Stimulated activated CD8-positive, alpha-beta memory T cell treated with anti-CD3 and anti-CD28 coated beads, Interleukin-7, amount 100 ng/mL, for 24 hours (primary cell): ENCODE measurements at places on chromosomes 12 and 14.

DNA sequence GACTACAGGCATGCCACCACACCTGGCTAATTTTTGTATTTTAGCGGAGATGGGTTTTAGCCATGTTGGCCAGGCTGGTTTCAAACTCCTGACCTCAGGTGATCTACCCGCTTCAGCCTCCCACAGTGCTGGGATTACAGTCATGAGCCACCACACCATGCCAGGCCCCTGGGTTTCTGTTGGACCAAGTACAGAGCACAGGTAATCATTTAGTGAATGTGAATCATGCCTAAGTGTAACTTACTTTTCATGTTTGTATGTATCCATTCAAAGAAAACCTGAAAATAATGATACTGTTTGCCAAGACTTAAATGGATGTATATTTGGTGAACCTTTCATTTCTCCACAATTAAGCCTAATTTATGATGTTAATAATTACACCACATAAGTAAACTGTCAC is 65.9 kb downstream of the FGD6 start:
- DNase-seq = no peak

GRCh38 chr12:110760204-110760609 is 17.5 kb upstream of the PPP1CC start:
- DNase-seq = no peak

DNA sequence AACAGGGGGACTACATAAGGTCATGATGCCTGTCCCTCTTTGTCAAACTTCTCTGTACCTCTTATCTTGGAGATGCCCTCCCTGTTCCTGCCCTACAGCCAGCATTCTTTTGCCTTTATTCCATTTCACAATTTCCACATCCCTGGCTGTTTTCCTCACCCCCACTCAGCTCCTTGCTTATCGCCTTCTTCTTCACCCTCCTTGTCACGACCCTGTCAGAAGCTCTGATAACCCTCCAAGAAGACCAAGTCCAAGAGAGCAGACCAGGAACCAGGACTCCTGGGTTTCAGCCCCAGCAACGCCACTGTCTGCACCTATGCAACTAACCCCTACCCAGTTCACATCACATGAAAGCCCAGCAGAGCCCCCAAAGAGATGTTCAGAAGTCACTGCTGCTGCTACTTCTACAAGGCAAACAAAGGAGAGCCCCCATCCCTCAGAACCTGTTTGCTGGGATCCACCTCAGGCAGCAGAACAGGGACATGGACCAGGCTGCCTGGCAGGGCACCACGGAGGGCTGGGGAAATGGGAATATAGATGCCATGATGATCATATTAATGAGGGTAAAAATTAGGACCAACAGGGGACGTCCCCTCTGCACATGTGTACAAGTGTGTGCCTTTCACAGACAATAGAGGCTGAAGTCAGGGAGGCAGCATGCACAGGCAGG is 92.8 kb downstream of the SINHCAF start:
- DNase-seq = no peak

GRCh38 chr12:24487606-24488005 is 461.3 kb downstream of the BCAT1 start:
- no peak for DNase-seq

DNA sequence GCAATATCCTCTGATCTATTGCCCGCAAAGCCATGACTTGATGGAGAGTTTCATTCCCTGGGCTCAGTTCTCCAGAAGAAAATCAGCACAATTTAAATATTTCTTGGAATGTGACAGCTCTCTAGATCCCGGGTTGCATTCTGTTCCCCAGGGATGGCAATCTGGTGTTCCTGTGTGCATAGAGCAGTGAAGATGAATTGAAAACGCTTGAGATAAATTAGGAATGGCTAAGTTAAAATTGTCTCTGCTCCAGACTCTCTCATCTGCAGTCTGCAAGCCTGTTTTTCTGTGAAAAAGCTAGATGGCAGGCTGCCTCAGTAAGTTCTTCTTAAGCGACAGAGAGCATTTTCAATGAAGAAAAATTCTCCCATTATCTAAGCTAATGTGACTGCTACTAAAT is 582.5 kb upstream of the MGAT4C start:
- no peak for DNase-seq

GRCh38 chr12:120760349-120761254 is 35.0 kb downstream of the ACADS start:
- DNase-seq = no peak

DNA sequence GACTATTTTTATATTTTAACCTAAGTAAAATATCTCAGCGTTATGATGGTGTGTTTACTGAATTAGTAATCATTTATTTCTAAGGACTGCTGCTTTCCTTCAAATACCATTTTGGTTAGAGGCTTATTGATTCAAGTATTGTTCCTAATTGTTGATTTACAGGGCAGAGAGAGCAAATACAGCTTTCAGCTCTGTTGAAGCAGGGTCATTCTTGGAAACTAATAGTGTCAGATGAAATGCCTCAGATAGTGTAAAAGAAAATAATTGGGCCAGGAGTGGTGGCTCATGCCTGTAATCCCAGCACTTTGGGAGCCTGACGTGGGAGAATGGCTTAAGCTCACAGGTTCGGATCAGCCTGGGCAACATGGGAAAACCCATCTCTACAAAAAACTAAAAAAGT is 249.3 kb downstream of the FUT8 start:
- no peak for DNase-seq

DNA sequence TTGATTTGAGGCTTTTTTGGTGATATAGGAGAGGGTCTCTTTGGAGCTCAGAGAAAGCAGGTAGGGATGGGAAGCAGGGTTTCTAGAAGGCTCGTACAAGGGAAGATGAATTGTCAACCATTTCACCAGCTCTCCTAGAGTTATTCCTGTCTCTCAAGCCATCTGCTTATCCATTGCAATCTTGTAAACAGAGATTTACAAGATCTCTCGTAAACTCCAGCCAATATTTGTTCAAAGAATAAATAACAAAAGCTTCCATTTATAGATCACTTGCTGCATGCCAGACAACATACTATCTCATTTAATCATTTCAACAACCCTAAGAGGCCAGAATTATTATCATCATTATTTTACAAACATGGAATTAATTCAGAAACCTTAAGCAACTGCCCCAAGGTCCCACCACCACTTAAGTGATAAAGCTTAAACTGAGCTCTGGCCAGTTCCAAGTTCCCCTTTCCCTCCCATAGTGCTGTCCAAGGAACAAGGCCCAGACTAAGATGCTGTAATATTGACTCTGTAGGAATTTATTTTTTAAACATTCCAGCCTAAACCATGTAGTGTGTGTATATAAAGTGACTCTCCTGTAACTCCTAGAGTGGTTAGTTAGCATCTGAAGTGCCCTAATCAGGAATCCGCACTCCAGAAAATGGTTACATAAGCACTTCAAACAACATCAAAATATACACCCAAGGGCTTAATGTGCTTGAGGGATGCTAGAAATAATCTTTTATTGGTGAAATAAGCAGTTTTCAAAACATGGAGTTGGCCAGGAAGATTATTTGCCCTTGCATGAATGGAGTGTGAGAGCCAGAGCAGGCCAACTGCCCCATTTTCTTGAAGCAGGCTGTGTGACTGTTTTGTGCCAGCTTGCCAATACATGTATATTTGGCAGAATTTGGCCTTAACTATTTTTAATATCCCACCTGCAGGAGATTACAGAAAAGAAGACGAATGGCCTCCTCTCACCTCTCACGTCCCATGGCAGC is 2.8 kb upstream of the PLEKHH1 start:
- DNase-seq = no peak

DNA sequence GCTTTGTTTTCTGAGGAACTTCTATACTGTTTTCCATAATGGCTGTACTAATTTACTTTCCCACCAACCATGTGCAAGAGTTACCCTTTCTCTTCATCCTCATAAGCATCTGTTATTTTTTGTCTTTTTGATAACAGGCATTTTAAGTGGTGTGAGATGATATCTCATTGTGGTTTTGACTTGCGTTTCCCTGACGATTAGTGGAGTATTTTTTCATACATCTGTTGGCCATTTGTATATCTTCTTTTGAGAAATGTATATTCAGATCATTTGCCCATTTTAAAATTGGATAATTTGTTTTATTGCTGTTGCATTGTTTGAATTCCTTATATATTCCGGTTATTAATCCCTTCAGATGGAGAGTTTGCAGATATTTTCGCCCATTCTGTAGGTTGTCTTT is 10.2 kb upstream of the HMGA2 start:
- no peak for DNase-seq

GRCh38 chr14:51285120-51285519 is 45.1 kb downstream of the TMX1 start:
- no peak for DNase-seq

DNA sequence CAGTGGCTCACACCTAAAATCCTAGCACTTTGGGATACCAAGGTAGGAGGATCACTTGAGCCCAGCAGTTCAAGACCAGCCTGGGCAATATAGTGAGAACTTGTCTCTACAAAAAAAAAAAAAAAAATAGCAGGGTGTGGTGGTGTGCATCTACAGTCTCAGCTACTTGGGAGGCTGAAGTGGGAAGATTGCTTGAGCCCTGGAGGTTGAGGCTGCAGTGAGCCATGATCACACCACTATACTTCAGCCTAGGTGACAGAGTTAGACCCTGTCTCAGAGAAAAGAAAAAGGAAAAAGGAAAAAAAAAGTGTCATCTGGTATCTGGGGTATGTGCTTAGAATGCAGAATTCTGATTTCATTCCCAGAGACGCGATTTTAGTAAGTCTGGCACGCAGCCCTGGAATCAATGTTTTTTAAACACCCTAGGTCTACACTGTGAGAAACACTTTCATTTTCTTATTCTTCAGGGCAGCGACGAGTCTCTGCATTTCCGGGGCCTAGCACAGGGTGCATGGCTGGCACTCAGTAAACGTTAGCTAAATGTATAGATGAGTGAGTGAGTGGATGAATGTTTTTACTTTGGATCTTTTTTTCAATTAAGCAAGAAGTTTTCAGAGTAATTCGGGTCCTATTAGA is 243.8 kb upstream of the PWP1 start:
- no peak for DNase-seq

GRCh38 chr12:109723311-109723881 is 9.8 kb downstream of the FAM222A start:
- DNase-seq = no peak

DNA sequence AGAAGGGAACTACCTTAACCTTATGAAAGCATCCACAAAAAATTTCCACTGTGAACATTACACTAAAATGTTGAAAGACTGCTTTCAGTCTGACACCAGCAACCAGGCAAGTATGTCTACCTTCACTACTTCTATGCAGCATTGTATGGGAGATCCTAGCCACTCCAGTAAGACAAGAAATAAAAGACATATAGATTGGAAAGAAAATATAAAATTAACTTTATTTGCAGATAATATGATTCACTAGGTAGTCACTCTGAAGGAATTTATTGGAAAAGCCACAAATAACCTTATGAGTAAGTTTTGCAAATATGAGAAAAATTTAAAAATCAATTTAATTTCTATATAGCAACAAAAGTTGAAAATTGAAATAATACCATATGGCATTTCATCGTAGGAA is 172.0 kb downstream of the RERGL start:
- DNase-seq = no peak

DNA sequence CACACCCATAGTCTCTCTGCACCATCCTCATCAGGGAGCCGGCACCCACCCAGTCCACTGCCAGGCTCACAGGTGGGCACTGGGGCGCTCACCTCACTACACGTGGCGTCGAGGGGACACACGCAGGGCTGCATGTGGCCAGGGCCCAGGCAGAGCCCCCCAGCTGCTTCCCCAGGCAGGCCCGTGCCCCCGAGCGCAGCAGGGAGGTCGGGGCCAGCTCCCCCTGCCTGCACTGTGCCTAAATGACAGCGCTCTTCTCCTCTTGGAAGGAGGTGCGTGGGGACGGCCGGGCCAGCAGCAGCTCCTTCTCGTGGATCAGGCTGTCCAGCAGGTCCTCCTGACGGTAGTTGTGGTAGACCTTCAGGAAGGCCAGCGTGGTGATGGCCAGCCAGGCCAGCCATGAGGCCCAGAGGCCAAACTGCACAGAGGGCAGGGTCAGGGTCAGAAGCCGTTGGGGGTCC is 11.3 kb downstream of the TMEM179 start:
- no peak for DNase-seq

GRCh38 chr12:78671295-78671694 is 193.3 kb upstream of the SYT1 start:
- no peak for DNase-seq

DNA sequence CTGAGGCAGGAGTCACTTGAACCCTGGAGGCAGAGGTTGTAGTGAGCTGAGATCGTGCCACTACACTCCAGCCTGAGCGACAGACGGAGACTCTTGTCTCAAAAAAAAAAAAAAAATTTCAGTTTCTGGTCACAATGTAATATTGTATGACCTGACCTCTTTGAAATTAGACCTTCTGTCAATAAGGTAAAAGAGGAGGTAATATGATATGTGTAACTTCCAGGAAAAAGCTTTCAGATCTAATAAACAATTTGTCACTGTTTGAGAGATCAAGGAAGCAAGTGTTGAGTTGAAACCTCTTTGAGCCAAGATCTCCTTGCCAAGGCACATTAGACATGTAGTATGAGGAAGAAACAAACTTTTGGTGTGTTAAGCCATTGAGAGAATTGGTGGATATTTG is 101.7 kb upstream of the ATF7IP start:
- no peak for DNase-seq

DNA sequence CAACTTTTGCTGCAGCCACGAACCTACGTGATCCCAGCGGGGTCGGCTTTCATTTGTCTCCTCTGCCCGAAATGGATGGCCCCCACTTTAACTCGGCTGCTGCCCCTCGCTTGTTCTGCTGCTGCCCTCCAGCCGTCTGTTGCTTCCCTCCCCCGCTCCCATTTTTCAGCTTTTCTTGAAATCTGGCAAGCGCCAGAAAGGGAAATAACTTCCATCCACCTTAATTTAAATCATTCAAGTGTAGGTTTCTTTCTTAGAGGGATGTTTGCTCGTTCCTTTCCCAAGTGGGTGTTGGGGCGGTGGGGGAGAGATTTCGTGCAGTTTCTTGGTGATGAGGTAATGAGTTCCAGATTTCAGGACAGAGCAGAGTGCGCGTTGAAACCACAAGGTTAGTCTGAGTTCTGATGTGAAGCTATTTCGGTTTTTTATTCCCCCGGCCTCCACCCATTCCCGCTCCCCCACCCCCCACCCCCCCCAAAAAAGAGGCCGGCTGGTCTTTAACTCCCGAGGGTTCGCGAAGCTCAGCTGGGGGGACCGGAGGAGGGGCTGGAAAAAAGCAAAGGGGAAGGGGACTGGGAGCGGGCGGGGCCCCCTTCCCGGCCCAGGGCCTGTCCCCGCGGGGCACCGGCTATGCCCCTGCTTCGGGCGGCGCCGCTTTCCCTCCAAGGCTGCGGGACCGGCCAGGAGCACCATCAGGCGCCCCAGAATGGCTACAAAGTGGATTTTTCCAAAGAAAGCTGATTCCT is 2.2 kb upstream of the ZFP36L1 start:
- DNase-seq = no peak

GRCh38 chr12:132437943-132438700 is 51.8 kb upstream of the FBRSL1 start:
- no peak for DNase-seq

DNA sequence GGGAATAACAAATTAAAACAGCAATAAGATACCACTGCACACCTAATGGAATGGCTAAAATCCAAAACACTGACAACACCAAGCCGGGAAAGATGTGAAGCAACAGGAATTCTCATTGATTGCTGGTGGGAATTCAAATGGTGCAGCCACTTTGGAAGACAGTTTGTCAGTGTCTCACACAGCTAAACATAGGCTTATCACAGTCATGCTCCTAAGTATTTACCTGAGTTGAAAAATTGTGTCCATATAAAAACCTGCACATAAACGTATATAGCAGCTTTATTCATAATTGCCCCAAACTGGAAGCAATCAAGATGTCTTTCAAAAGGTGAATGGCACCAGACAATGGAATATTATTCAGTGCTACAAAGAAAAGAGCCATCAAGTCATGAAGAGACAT is 21.6 kb downstream of the GNPTAB start:
- no peak for DNase-seq

- no peak for DNase-seq
Measured at GRCh38 chr12:6037459-6037858, 87.0 kb downstream of the VWF start.
